ENCODE measurements at places on chromosomes 7 and 10. TPM values are rescaled to one million over a fixed set of nuclear protein-coding genes. Genes with fewer than 3 reads are reported as not detected.

DNA sequence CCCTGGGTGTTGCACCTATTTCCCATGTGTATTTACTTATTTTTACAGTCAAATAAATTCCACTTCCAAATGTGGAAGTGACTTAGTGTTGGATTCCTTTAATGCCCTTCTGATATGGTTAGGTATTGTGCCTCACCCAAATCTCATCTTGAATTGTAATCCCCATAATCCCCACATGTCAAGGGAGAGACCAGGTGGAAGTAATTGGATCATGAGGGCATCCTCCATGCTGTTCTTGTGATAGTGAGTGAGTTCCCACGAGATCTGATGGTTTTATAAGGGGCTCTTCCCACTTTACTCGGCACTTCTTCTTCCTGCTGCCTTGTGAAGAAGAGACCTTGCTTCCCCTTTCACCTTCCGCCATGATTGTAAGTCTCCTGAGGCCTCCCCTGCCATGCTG is 136.9 kb downstream of the SNX10 start:
- DNase-seq: no peak

The CPA4 gene
- 4.1 TPM for total RNA-seq

DNA sequence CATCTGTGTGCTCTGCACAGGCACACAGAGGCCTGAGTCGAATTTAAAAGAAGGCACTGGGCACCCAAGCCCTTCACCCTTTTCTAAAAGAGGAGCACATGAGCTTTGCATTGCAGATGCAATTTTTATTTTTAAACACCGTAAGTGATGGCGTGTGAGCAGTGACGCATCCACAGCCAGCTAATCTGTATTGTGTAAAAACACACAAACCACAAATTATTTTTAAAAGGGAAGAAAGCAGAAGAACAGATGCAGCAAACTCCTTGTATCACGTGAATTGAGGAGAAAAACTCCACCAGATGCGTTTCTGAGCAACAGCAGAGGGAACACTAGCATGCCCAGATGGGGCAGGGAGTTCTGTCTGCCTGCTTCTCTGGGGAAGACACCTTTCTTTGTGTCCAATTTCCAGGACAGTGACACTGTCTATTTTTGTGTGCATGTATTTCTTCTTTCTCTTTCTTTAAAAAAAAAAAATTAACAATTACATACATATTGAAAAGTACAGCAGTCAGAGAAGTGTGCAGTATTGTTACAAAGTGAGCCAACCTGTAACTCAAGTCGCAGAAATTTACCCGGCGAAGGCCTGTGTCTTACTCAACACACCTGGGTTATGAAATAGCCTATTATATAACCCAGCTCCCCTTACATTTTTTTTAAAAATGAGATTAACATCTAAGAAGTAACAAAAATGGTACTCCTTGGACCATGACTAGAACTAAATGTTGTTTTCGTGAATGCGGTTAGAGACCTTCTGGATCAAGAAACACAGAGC is 39.2 kb downstream of the EEPD1 start:
- no peak for DNase-seq

DNA sequence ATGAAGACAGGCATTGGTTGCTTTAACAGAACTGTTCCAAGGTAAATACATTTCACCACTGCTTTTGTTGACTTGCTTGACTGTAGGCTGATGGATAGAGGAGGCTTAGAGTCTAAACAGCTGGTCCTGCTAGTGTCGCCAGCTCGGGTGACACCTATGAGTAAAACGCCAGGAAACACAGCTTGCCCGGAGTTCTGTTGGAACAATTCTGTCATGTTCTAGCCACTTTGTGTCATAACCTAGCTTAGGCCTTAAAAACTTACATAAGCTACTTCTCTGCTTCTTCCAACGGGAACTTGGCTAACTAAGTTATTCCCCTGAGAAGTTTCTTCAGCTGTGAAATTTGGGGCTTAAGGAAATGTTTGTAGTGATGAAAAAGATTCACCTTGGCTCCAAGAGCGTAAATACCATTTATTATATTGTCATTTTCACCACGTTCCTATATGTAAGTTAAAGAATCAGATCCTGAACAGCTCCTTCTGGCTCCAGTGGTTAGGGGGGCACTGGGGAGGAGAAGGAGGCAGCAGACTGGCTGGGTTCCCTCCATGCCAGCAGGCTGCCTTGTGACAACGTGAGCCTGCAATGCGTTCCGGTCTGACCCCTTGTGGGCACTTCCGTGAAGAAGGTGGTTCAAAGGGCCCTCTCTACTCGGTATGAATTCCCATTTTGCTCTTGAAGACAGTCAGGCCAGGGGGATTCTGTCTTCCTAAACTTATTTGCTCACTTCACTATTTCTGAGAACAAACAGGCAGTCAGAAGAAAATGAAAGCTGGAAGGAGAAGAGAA is 253.2 kb downstream of the BMPER start:
- DNase-seq: no peak

GRCh38 chr7:133389727-133390126 is 136.8 kb downstream of the EXOC4 start:
- DNase-seq: no peak

GRCh38 chr7:117021986-117022385 is 68.7 kb downstream of the ST7 start:
- no peak for DNase-seq

GRCh38 chr7:131067220-131067619 is 260.5 kb upstream of the MKLN1 start:
- DNase-seq: no peak

DNA sequence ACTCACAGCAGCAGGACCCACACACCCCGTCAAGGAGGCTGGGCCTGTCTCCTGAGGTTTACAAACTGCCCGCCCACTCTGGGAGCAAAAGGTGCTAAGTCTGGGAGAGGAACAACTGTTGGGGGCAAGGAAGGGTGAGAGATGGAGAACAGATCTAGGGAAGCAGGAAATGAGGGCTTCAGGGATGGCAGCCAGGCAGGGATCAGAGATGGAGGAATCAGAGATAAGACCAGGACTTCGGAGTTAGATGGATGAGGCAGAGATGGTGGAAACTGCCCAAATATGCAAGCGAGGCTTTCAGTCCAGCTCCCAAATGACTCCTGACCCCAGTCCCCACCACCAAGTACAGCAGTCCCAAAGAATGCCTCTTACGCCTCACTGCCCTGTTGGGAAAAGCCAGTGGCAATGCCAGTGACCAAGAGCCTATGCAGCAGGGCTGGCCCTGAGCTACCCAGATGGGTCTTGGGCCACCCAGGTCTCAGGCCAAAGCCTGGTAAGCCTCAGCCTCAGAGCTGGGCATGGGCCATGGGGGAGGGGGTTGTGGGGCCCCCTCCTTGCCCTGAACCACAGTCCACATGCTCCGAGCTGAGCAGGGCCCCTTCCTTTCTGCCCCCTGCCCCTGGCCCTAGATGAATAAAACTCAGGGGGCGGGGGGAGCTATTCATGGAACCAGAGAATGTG is 39.5 kb upstream of the SLF2 start:
- DNase-seq: no peak

- DNase-seq: no peak
These were observed 312.0 kb downstream of the RNLS start for GRCh38 chr10:88270871-88271713.

GRCh38 chr10:110311357-110311949 is 6.7 kb upstream of the SMNDC1 start:
- DNase-seq: no peak

GRCh38 chr7:156609010-156609877 is 31.3 kb upstream of the RNF32 start:
- DNase-seq: no peak

The BICC1 gene
- 31.0 TPM for total RNA-seq

GRCh38 chr7:6271694-6272440 is 557 bp downstream of the CYTH3 start:
- DNase-seq: no peak
